ENCODE measurements at places on chromosomes 7 and 10.

DNA sequence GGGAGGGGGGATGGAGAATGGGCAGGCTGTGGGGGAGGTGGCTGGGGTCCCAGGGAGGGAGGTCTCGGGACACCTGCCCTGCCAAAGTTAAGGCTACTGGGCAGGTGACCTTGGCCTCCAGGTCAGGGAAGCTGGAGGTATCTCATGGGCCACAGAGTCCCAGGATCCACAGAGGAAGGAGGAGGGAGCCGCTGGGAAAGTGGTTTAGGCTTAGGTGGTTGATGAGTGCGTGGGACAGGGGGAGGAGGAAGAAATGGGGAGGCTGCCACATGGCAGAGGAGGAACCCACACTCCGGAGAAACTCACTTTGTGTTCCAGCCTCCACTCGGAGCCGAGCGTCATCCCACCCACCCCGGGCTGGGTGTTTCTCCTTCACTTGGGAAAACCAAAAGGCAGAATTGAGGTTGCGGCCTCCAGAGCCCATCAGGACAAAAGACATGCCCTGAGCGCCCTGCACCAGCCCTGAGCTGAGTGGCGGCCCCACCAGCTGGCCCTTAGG, 46.1 kb downstream of the ASB13 start:
- DNase-seq, result no peak

DNA sequence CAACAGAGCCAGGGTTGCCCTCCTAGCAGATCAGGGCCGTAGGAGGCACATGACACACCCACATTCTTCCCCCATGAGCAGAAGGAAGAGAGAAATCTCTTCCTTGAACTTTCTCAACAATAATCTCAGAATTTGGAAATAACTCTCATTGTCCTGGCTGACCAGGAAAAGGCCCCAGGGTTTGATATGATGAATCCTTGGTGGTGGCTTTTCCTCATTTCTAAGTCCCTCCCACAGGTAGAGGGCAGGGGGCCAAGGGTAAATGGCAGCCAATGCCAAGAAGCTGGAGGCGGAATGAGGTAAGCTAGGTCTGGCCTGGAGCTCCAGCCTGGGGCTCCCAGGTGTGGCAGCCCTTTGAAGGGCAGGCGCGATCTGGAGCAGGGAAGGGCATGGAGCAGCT, 67.8 kb downstream of the GRB10 start:
- no peak for DNase-seq

DNA sequence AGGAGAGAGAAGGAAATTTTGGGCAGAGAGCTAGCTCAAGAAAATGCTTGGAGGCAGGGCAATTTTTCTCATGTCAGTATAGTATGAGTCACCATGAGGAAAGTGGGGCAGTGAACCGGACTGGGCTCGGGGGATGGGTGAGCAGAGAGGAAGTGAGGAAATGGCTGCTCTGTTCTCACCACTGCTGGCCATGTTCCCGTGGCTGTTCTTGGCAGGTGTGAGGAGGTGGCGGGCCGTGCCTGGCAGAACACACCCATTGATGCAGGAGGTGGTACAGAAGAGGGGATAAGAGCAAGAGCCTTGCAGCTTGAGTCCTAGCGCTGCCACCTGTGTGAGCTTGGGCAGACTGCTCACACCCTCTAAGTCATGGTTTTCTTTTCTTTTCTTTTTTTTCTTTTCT, 304.4 kb upstream of the LYZL1 start:
- no peak for DNase-seq

DNA sequence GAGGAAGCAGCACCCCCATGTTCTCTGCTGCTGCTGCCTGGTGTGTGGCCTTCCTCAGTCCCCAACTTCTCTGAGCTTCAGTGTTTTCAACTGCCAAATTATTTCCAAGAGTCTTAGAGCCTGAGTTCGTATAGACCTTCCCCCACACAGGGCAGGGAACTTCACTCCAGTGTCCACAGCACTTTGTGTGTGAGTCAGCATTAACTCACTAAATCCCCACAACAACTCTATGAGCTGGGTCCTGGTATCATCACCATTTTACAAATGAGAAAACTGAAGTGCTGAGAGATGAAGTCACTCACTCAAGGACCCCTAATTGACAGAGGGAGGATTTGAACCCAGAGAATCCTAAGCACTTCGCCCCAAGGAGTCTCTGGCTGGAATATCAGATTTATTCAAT, 48.3 kb downstream of the ADCYAP1R1 start:
- no peak for DNase-seq

- DNase-seq, result no peak
Measured at GRCh38 chr7:3559278-3559677, 258.2 kb downstream of the SDK1 start.

DNA sequence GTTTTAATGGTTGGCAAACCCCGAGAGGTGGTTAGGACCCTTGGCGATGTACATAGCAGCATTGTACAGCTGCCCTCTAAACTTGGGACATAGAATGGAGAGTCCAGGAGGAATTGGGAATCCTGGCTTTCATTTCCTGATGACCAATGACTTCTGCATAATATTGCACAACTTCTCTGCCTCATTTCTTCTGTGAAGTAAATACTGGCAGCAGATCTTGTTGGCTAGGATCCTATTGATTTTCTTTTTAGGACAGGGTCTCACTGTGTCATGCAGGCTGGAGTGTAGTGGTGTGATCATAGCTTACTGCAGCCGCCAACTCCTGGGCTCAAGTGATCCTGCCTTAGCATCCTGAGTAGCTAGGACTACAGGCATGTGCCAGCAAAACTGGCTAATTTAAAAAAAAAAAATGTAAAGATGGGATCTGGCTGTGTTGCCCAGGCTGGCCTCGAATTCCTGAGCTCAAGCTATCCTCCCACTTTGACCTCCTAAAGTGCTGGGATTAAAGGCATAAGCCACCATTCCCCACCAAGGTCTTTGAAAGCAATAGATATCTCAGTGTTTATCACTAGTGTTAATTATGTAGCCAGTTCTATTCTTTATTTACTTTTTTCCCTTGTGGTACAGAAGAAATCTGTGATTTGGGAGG, 58.1 kb downstream of the PODXL start:
- no peak for DNase-seq

DNA sequence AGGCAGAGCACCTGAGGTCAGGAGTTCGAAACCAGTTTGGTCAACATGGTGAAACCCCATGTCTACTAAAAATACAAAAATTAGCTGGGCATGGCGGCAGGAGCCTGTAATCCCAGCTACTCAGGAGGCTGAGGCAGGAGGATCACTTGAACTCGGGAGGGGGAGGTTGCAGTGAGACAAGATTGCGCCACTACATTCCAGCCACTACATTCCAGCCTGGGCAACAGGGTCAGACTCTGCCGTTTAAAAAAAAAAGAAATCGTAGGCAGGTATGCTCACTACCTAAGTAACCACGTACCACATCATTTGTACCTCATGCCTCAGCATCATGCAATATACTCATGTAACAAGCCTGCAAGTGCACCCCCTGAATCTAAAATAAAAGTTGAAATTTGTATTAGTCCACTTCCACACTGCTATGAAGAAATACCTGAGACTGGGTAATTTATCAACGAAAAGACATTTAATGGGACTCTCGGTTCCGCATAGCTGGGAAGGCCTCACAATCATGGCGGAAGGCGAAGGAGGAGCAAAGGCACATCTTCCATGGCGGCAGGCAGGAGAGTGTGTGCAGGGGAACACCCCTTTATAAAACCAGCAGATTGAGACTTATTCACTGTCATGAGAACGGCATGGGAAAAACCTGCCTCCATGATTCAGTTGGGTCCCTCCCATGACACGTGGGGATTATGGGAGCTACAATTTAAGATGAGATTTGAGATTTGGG, 8.1 kb upstream of the EIF4H start:
- DNase-seq, result no peak

DNA sequence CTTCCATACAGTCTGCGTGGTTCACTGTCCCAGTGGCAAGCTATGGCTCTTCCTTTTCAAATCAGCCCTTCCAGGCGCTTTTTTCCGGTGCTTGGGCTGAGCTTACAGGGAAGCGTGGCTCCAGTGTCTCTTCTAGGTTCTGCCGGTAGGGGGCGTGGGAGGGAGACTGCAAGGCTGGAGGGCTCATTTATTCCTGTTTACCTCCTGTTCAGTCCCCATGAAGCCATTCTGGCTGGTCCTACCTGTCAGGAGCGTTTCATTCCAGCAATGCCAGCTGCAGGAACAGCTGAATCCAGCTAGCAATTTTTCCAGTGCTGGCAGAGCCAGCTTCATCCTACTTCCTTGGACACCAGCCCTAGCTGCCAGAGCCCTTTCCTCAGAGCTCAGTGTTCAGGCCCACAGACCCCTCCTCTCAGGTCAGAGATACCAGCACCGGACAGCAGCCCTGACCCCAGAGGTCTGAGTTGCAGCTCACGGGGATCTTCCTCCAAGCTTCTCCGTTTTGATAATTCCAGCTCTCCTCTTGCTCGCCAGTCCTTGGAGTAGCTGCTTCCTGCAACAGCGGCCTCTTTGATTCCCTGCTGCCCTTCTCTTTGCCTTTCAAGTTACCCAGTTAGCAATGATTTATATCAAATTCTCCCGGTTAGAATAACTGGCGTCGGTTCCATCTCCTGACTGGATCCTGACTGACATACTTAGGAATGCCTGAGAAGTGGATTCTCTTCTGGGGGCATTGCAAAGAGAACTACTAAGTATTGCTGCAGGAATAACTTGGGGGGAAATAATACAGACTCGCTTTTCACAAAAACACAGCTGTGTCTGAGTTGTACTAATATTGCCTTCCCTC, 129.8 kb downstream of the FRMD4A start:
- DNase-seq, result no peak

GRCh38 chr7:142301299-142301698, 43.4 kb upstream of the PRSS58 start:
- DNase-seq, result no peak

GRCh38 chr7:55150709-55151451, 132.1 kb downstream of the EGFR start:
- no peak for DNase-seq

- DNase-seq, result no peak
Measured at GRCh38 chr7:43647673-43648472, 65.0 kb downstream of the STK17A start.

DNA sequence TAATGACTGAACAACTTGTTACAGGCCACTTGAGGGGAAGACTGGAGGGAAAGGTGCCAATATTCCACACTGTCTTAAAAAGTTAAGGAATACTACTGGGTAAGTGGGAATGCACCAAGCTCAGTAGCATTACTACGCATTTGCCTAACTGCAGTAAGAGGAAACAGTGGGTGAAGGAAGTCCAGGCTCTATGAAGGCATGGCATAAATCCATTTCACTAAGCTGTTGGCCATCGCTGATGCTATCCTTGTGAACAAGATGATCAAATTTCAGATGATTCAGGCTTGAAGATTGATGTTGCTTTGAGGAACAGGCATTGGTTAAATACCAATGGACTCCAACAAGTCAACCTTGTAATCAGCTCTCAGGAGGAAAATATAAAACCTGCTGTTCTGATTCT, 44.2 kb upstream of the TES start:
- DNase-seq, result no peak

DNA sequence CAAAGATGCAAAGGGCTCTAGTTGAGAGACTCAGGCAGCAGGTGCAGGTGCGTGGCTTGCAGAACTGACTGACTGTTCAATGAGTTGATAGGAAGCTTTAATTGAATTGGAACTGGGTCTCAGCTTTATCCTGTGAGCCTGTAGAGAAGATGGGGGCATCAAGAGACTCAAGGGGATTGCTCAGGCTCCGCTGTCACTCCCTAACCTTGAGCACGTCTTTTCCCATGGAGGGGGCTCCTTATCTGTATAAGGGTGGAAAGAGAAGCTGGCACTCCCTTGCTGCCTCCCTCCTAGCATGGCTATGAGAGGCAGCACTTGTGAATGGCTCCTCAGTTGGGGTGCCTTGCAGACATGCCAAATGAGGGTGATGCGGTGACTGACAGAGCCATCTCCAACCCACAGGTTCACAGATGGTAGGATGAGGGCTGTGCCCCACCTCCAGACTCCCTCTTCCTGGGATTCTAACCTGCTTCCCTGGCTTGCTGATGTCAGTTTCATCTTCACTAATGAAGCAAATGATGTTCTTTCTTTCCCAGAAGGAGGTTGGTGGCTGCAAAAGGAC, 12.4 kb upstream of the PLEKHA1 start:
- DNase-seq, result no peak

- DNase-seq, result no peak
Measured at GRCh38 chr7:112470194-112470593, 10.6 kb upstream of the LSMEM1 start.

GRCh38 chr10:131560706-131561355, 249.3 kb upstream of the TCERG1L start:
- no peak for DNase-seq

DNA sequence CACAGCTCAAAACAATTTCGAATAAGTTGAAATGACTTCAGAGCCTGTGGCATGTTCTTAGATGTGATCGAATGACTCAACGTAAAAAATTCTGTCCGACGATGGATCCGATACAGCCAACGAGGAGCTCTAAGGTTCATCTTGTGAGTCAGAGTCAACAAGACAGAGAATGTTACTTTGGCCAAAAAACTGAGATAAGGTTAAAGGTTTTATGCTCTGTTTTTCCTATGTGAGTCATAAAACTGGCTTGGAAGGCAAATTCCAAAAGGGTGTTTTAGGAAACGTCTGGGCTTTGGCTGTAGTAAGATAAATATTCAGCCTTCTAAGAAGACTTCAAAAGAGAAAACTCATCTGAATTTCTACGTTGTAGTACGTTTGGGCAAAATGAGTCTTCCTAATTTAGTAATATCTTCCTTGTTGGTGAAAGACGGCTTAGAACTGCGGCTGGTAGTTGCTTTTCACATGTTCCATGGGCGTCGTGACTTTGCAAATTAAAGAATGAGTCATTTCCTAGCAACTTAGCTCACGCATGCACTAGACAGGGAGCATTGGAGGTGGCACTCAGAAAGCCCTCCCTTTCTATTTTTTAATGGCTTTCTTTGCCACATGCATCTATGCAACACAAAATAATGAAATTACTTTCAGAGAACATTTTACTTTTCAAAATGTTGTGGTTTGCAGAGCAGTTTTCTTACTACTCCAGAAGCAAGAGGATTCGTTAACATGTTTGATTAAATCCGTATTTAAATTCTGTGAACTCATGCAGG, 28.2 kb downstream of the PFKP start:
- no peak for DNase-seq

DNA sequence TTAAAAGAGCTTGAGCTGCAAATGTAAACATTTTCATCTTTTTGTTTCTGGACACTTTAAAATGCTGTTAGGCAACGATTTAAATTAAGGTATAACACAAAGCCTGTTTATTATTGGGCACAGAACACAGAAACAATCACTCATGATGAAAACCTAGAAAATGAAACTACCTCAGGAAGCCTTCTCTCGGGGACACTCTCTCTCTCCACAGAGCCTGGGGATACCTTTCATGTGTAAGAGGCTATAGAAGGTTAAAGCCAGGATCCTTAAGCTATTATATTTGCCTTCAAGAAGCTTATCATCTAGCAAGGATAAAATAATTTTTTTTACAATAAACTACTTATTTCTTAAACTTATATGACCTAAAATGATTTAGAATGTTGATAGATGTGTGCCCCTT, 194.1 kb downstream of the SKAP2 start:
- no peak for DNase-seq

- no peak for DNase-seq
Measured at GRCh38 chr7:1941464-1942242, 271.6 kb downstream of the ELFN1 start.

GRCh38 chr7:120856621-120857352, 1.2 kb downstream of the TSPAN12 start:
- no peak for DNase-seq

GRCh38 chr10:70753026-70753663, 32.0 kb downstream of the TBATA start:
- DNase-seq, result no peak

GRCh38 chr10:85532773-85533172, 833.8 kb downstream of the GRID1 start:
- DNase-seq, result no peak
